ENCODE measurements at places on chromosomes 7 and 10. TPM values are rescaled to one million over a fixed set of nuclear protein-coding genes. Genes with fewer than 3 reads are reported as not detected.

The ENTPD1 gene
- total RNA-seq: 6.0 TPM

The WDR11 gene
- total RNA-seq: 19.3 TPM

The NAT16 gene
- 0.22 TPM for total RNA-seq

- DNase-seq: no peak
Observed at GRCh38 chr7:132861940-132862554, 219.8 kb downstream of the CHCHD3 start.

DNA sequence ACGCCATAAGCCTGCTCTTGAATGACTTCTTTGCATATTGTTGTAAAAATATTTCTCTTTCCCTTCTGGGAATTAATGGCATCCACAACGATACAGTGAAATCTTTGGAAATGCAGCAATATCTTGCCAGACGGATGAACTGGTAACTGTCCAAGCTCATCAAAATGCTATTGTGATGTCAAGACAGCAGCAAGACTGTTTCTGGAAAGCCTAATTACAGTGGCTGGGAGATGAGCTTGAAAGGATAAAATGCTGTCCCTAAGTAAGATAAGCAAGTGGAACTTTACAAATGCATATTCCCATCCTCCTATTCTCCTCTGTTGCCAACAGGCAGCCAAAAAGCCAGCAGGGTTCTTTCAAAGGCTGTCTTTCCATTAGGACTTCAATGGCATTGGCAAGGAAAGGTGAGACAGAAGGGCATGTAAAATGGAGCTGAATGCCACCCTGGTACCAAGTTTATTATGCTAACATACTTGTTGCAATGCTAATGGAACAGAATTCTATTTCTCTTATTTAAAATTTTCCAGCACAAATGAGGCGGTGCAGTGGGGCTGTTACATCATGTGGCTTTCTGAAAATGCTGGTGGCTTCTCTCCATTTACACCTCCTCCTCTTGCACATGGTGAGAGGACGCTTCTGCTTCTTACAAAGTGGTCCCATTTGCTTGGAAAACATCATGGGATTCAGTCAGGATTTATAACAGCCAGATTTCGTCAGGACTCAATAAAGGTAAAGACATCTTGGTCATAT lies 178.3 kb upstream of the PTER start:
- no peak for DNase-seq

DNA sequence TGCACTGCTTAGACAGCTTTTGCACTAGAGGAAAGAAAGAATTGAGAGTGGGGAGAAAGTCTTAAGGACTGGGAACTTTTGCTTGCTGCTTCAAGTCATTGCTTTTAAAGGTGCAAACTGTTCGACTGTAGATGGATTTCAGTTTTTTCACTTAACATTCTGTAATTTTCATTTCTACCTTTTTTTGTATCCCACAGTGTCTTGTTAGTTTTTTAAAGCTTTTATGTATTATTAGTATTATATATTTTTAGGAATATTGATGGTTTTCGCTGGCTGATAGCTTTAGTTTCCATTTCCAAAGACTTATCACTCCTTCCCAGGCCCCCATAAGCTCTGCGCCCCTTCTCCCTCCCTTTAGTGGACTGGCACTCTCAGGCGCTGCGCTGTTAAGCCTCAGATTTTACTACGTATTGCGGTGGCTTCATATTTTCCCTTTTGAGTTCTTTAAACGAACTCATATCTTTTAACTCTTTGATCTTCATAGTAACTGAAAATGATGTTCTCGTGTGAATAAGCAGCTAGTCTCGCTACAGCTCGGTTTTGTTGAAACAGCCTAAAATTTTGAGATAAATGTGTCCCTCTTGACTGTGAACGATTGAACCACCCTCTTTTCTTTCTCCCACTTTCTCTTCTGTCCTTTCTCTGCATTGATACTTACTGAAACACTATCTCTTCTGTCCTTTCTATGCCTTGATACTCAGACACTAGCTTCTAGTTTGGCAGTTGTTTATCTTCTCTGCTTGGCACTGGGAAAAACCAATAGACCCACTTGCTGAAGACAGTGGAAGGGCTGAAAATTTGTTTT lies 2.5 kb upstream of the ETV1 start:
- DNase-seq: no peak
